ENCODE measurements at places on chromosomes 4 and X.

- peak overlapping the region; percentile 96 for H3K27ac ChIP-seq
- peak; percentile 28 for DNase-seq
- peaks cover 23% of the 10 kb centered on the region for H3K36me3 ChIP-seq
Observed at GRCh38 chrX:103254171-103254824, 657 bp downstream of the TCEAL8 start.

DNA sequence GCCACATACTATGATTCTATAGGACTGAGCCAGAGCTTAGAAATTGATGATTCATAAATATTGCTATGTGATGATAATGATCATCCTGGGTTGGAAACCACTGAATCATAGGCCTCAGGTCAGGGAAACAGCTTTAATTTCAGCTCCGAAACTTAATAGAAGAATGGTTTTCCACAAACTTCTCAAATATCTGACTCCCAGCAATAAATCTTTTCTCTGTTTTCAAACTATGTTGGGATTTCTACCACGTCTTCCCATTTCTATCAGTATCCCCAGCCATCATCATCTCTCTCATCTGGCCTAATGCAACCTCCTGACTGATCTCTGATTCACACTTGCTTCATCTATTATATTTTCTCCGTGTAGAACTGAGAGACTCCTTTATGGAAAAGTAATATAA is 521.8 kb upstream of the AGA start:
- H3K36me3 ChIP-seq = no peaks in the 10 kb centered on the region
- H3K4me3 ChIP-seq = no peak overlapping the region
- H3K4me1 ChIP-seq = no peaks in the 10 kb centered on the region
- no peaks in the 10 kb centered on the region for H3K27me3 ChIP-seq
- DNase-seq = no peak

- no peak overlapping the region for H3K4me3 ChIP-seq
- DNase-seq = no peak
- no peaks in the 10 kb centered on the region for H3K27me3 ChIP-seq
- H3K27ac ChIP-seq = no peak overlapping the region
- no peaks in the 10 kb centered on the region for H3K4me1 ChIP-seq
- H3K36me3 ChIP-seq = no peaks in the 10 kb centered on the region
Observed at GRCh38 chr4:10281996-10282395, 165.4 kb upstream of the WDR1 start.

- DNase-seq = no peak
- no peaks in the 10 kb centered on the region for H3K27me3 ChIP-seq
- H3K27ac ChIP-seq = no peak overlapping the region
Observed at GRCh38 chr4:147933316-147933715, 201.4 kb downstream of the ARHGAP10 start.

GRCh38 chr4:127632420-127633403 is at the start of gene INTU:
Gene INTU, plus strand, starts transcription at chr4:127632957. Its CDS starts 78 bp downstream, at chr4:127633035.
- peaks cover 29% of the 10 kb centered on the region for H3K27me3 ChIP-seq
- peak within 1 kb of the TSS; percentile 82 for H3K4me3 ChIP-seq
- peak; percentile 19 for DNase-seq
- peaks cover 3% of the 10 kb centered on the region for H3K4me1 ChIP-seq
- H3K27ac ChIP-seq = no peak within 1 kb of the TSS

DNA sequence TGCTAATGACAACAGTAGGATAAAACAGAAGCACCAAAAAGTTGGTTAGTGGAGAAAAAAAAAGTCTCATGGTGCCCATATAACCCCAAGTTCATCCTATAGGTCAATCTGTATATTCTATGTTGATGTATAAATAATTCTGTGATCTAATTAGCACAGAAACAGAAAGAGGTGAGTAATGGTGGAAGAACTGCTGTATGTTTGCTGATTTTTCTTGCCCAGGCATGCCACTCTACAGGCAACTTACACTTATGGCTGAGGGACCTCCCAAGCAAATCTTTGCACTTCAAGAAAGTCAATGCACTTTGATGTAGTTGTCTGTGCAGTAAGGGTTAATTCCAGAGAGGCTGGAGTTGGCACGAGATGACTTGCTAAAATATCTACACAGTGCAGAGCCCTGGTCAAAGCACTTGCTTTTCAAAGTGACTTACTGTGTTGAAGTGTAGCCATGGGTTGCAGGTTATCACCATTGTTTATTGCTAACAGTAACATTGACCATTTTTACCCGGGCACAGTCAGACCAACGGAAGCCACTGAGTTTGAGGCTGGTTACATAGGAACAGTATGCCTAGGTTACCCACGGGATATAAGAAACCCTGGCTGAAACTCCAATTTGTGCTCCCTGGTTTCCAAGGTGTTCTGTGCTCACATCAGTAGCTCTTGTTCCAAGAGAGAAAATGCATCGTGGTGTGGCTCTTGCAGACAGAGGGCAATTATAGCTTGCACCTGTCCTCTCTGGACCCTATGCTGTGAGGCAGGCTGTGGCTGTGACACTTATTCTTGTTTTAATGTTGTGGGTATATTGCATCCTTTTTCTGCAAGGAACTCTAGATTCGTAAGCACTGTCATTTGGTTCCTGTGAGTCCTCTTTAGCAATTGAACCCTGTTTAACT is 141.3 kb upstream of the FTHL17 start:
- H3K4me3 ChIP-seq = no peak overlapping the region
- no peak for DNase-seq
- no peaks in the 10 kb centered on the region for H3K27me3 ChIP-seq
- H3K4me1 ChIP-seq = no peaks in the 10 kb centered on the region

- no peaks in the 10 kb centered on the region for H3K4me1 ChIP-seq
- no peak overlapping the region for H3K4me3 ChIP-seq
- no peaks in the 10 kb centered on the region for H3K27me3 ChIP-seq
- no peaks in the 10 kb centered on the region for H3K36me3 ChIP-seq
Observed at GRCh38 chr4:62914758-62915157, 1494.5 kb downstream of the TECRL start.

- H3K4me3 ChIP-seq = no peak overlapping the region
- peaks cover 4% of the 10 kb centered on the region for H3K4me1 ChIP-seq
- no peak for DNase-seq
Observed at GRCh38 chrX:43592597-43592996, 63.5 kb upstream of the MAOA start.

DNA sequence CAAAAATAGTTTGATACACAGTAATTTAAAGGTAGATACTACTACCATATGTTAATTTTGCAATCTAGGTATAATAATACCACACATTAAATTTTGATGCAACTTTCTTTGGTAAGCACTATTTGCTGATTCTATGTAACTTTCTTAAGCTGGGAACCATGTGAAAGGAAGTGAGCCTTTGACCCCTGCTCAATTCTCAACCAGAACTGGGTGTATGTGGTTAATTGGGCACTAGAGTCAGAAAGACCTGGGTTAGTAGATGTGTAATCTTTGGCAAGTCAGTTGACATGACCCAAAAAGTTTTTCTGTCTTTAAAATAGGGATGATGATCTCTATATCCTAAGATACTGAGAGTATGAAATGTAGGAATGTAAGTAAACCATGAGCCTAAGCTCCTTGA is 22.4 kb downstream of the TLR2 start:
- peak overlapping the region; percentile 58 for H3K4me3 ChIP-seq
- peaks cover 5% of the 10 kb centered on the region for H3K36me3 ChIP-seq
- H3K4me1 ChIP-seq = peaks cover 15% of the 10 kb centered on the region

DNA sequence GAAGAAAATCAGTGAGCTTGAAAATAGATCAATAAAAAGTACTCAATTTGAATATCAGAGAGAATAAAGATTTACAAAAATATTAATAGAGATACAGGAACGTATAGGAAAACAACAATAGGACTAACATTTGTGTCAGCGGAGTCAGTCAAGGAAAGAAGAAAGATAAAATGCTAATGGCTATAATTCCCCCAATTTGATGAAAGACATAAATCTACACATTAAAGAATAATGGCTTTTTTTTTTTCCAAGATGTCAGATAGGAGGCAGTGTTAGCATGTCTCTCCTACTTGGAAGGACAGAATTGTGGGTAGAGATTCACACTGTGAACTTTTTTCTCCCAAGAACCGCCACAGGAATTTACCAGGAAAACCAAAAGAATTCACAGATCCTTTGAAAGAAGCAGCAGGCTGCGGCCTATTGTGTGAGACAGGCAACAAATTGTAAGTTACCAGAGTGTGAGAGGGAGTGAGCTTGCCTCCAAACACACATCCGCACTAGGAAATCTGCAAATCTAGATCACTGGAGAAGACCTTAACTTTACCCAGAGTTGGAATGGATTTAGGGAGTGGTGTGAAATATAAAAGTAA is 249.9 kb downstream of the PRDM5 start:
- H3K36me3 ChIP-seq = no peaks in the 10 kb centered on the region
- H3K4me1 ChIP-seq = no peaks in the 10 kb centered on the region
- DNase-seq = no peak
- no peak overlapping the region for H3K4me3 ChIP-seq

- H3K4me3 ChIP-seq = no peak overlapping the region
- H3K4me1 ChIP-seq = peaks cover 10% of the 10 kb centered on the region
- DNase-seq = no peak
- H3K27me3 ChIP-seq = no peaks in the 10 kb centered on the region
Observed at GRCh38 chrX:112822892-112823291, 17.7 kb downstream of the AMOT start.

DNA sequence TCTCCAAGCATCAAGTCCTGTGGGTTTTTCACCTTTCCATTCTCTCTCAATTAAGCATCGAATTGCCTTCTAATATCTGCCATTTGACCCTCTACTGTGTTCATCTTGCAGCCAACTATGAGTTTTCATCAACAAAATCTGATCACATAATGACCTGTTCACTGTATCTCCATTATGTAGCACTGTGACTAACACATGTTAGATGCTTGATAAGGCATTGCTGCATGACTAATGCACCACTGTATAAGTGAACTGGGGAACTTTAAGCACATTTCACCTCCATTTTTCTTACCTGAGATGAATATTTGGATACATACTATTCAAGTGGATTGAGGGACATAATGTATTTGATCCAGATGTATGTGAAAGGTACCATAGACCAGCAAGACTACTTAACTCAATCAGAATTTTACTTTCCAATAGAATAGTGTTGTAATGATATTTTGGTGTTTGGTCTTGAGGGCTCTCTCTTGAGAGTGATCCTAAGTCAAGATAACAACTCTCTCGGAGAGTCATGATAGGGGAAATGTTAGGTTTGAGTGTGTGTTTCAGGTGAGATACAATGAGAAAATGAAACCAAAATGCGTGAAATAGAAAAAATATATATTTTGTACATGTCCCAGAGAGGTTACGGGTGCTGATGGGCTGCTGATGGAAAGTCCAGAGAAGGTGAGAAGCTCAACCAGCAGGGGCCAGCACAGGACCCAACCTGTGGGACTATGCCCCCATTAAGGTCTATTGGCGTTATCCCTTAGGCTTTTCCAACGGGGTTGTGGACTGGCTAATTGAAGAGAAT is 60.2 kb upstream of the HS3ST1 start:
- H3K36me3 ChIP-seq = peaks cover 4% of the 10 kb centered on the region
- DNase-seq = no peak
- peak overlapping the region; percentile 43 for H3K27ac ChIP-seq
- H3K27me3 ChIP-seq = peaks cover 4% of the 10 kb centered on the region

GRCh38 chrX:97224148-97224547 is 340.4 kb downstream of the RPA4 start:
- no peaks in the 10 kb centered on the region for H3K27me3 ChIP-seq
- H3K27ac ChIP-seq = no peak overlapping the region
- H3K4me1 ChIP-seq = no peaks in the 10 kb centered on the region
- no peak overlapping the region for H3K4me3 ChIP-seq
- no peak for DNase-seq
- no peaks in the 10 kb centered on the region for H3K36me3 ChIP-seq

DNA sequence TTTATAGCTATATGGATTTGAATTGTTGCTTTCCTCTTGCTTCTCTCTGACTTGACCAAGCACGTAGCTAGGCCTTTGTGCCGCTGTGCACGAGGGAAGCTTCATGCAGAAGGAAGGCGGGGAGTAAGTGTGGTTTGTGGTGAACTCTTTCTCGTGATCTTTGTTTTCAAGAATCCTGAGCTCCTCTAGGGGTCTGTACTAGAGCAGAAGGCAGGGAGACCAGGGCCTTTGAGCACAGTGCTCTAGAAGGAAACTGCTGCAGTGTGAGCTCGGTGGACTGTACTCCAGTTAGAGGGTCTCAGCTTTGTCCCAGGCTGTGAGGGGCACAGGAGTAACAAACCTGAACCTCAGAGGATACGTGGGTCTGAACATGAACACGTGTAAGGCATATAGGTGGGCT is 49.0 kb downstream of the AGA start:
- peak overlapping the region; percentile 30 for H3K4me3 ChIP-seq
- no peaks in the 10 kb centered on the region for H3K36me3 ChIP-seq
- peaks cover 26% of the 10 kb centered on the region for H3K4me1 ChIP-seq
- H3K27ac ChIP-seq = peak overlapping the region; percentile 8
- H3K27me3 ChIP-seq = peaks cover 33% of the 10 kb centered on the region

DNA sequence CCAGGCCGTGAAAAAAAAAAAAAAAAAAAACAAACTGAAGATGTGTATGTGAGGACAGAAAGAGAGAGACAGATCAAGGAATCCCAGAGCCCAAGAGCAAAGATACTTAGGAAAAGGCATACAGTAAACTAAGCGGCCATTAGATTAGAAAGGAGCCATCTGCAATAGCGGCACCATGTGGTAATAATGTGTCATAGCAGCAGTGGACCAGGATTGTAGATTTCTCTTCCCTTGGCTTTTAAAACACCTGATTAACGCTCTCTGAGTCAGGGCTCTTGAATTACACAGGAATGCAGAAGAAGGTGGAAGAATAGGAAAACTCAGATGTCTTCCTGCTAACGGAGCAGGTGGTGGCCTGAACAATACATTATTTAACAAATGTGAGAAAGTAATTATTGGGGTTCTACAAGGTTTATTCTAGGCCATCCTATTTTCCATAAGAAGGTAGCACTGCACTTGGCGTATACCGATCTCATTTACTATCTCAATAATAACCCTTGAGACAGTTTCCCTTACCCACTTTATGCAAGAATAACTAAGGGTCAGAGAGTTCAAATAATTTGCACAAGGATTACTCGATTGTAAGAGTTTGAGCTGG is 182.7 kb downstream of the KCNIP4 start:
- DNase-seq = no peak
- H3K4me1 ChIP-seq = peaks cover 8% of the 10 kb centered on the region
- H3K27ac ChIP-seq = no peak overlapping the region
- no peaks in the 10 kb centered on the region for H3K36me3 ChIP-seq
- H3K27me3 ChIP-seq = no peaks in the 10 kb centered on the region

- H3K27ac ChIP-seq = no peak overlapping the region
- H3K27me3 ChIP-seq = no peaks in the 10 kb centered on the region
- DNase-seq = no peak
- H3K36me3 ChIP-seq = no peaks in the 10 kb centered on the region
- no peaks in the 10 kb centered on the region for H3K4me1 ChIP-seq
- H3K4me3 ChIP-seq = no peak overlapping the region
Observed at GRCh38 chrX:114221445-114221844, 362.4 kb upstream of the HTR2C start.

GRCh38 chr4:169921732-169922131 is 104.5 kb downstream of the MFAP3L start:
- H3K4me3 ChIP-seq = no peak overlapping the region
- no peaks in the 10 kb centered on the region for H3K36me3 ChIP-seq
- no peaks in the 10 kb centered on the region for H3K4me1 ChIP-seq
- H3K27ac ChIP-seq = no peak overlapping the region
- H3K27me3 ChIP-seq = no peaks in the 10 kb centered on the region
- DNase-seq = no peak

GRCh38 chr4:81467672-81467964 is 4.1 kb downstream of the RASGEF1B start:
- H3K36me3 ChIP-seq = no peaks in the 10 kb centered on the region
- peaks cover 25% of the 10 kb centered on the region for H3K27me3 ChIP-seq
- no peak for DNase-seq
- peaks cover 17% of the 10 kb centered on the region for H3K4me1 ChIP-seq

Data from T-helper 2 cell treated with Interferon-gamma antibody and Interleukin-4, amounts not matched to agents 5 μg/mL and 100 μg/mL, for 36 hours (primary cell).